ENCODE measurements at places on chromosomes 13 and 19.

GRCh38 chr13:40600149-40600751 is 66.2 kb downstream of the FOXO1 start:
- no peak for DNase-seq

DNA sequence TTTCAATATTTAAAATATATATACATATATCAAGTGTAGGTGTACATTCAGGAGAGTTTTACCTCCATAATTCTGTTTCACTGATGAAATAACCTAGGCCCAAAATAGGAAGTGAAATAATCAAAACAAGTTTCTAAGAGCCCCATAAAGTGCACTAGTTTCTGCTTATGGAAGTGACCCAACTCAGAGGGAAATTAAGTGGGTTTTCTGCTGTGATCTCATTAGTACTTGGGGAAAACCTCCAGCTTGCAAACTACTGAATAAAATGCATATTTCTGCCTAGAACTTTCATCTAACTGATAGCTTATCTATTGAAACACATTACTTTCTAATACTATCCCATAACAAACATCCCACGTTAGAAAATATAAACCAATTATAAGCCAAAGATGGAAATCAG is 45.4 kb upstream of the MIR17HG start:
- no peak for DNase-seq

DNA sequence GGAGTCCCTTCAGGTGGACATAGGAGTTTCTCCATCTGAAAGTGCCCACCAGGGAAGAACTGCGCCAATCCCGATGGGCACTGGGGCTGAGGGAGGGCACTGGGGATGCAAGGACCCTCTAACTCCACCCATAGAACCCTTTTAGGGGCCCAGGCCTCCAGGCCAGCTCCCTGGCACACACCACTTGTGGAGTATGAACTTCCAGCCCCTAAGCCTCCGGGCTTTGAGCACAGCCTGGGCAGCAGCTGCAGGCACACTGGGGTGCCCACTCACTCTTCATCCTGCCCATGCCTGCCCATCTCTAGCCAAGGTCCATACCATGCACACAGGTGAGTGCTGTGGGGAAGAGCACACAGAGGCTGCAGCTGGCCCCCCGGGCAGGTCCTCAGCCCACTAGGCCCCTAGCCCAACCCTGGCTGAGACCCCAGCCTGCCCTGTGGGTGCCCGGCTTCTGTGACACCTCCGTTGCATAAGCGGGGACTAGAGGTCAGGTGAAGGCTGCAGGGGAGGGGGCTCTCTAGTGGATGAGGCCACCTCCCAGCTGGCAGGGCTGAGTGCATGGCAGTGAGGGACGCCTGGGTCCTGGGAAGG is 14.6 kb upstream of the SLC7A10 start:
- no peak for DNase-seq

DNA sequence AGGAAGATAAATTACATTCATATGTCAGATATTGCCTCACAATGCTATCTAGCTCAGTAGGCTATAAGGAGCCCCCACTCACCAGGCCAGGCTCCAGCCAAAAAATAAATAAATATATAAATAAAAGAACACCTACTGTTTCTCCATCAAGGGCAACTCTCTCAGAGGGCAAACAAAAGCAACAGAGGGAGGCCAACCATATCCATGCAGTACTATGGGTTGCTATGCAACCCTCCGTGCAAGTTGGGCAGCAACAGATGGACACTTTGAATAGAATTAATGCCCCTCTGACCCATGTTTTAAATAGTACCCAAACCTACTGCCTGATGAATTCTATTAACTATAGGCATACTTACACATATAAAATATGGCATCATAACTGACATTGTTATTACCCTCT is 279.8 kb upstream of the EDNRB start:
- no peak for DNase-seq

- no peak for DNase-seq
Measured at GRCh38 chr19:50266041-50266440, 62.6 kb downstream of the MYH14 start.

Measured in muscle of arm (tissue), 14 donors.